ENCODE measurements at places on chromosomes 6 and 20. TPM values are rescaled to one million over a fixed set of nuclear protein-coding genes. Genes with fewer than 3 reads are reported as not detected.

Gene DEF6
- polyA plus RNA-seq = 0.69 TPM

Gene FAM83C
- polyA plus RNA-seq = 0.04 TPM

GRCh38 chr6:80690551-80691131 lies 584.2 kb downstream of the BCKDHB start:
- no peak for DNase-seq

DNA sequence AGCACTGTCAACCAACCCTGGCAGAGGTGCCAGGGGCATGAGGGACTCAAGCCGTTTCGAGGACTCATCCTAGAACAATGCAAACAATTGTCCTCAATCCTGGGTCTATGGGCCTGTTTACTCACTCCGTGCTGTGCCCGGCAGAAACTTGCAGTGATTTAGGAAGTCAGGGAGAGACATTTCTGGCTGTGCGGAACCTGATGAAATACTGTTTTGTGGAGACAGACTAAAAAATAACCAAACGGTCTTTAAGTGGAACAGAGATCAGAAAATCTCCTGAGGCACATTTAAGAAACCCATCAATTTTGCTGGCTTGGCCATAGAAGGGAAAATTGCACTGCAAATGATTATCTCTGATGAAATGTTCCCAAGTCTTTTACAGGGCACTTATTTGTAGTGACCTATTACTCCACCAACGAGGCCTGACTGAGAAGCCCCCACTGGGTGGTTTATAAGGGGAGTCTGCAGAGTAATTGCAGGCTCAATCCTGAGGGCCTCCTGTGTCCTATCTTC lies 79.8 kb upstream of the KCNK16 start:
- DNase-seq = no peak

- no peak for DNase-seq
Measured at GRCh38 chr6:155190677-155191076, 73.1 kb upstream of the CLDN20 start.

DNA sequence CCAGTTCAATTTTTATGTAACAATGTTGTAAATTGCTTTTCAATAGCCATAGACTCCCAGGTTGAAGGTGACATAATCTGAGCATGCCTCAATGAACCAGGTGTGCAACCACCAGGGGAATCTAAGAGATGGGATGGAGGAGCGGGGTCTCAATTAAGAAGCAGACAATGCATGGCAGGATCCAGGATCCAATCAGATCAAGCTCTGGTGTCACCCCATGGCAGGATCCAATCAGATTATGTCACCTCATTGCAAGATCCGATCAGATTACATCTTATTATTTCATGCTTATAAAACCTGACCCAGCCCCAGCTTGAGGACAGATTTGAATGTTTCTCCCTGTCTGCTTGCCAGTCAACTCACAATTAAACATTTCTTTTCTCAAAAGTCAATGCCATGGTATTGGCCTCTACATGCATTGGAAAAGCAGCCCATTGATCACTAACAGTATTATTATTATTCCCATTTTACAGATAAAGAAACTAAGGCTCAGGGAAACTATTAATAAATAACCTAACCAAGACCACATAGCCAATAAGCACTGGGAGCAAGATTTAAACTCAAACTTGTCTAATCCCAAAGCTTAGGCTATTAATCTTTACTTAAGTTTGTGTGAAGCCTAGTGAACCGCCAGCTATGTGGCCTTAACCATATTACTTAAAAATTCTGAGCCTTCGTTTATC lies 14.3 kb upstream of the SIRT5 start:
- DNase-seq = no peak

GRCh38 chr20:10902174-10902573 lies 228.4 kb upstream of the JAG1 start:
- no peak for DNase-seq

DNA sequence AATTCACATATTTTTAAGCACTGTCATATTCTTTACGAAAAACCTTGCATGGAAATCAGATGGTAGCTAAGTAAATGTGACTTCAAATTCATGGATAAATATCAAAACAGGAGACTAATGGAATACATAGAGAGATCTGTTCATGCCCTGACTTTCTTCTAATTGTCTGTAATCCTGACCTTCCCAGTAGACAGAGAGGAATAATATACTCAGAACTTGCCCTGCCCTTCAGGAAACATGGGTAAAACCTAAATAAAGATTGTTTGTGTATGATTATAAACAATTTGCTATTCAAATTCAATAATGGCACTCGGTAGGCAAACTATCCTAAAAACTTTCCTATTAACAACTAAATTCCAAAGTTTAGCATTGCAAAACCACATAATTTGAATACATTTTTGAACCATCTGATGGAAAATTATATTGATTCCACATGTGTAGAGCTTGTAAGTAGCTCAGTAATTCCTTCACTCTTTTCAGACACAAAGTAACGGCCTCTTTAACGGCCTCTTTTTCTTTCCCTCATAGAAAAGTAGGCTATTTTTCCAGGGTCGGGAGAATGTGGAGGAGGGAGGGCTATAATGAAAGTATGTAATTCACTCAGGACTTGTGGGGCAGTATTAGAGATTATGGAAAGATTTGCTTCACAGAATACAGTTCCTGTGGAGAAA lies 227.6 kb downstream of the ALDH8A1 start:
- DNase-seq = no peak

GRCh38 chr6:129842881-129843409 lies 18.2 kb downstream of the TMEM244 start:
- no peak for DNase-seq
